ENCODE measurements at places on chromosomes 4 and X. TPM values are rescaled to one million over a fixed set of nuclear protein-coding genes. Genes with fewer than 3 reads are reported as not detected.
A peak's percentile ranks its signal among the peaks of the same experiment; 100 is the strongest.

Gene SYP
- 1.8 TPM for total RNA-seq

Gene CDKL5
- total RNA-seq = 5.0 TPM

Gene ASMT
- total RNA-seq = not detected

Gene SPARCL1
- total RNA-seq = 0.80 TPM

Gene AREG
- not detected for total RNA-seq

Gene GAGE12H
- not detected for total RNA-seq

Gene MAGEA4
- not detected for total RNA-seq

Gene TRIML2
- not detected for total RNA-seq

Gene TCP11X2
- total RNA-seq = not detected

Gene HSD17B13
- total RNA-seq = not detected

Gene WNK3
- 0.05 TPM for total RNA-seq

Gene IRS4
- total RNA-seq = not detected

Gene PAGE2
- not detected for total RNA-seq

Gene FRAS1
- total RNA-seq = 21.0 TPM

Gene PAGE5
- not detected for total RNA-seq

Gene TRAM1L1
- total RNA-seq = 5.7 TPM

Gene NPNT
- 13.2 TPM for total RNA-seq

Gene PAGE2B
- not detected for total RNA-seq

Gene ETNPPL
- not detected for total RNA-seq

Gene GRIA2
- total RNA-seq = not detected

Gene DDX53
- total RNA-seq = not detected

Gene POU4F2
- not detected for total RNA-seq

Gene SORCS2
- 4.4 TPM for total RNA-seq

Gene SLC26A1
- 0.24 TPM for total RNA-seq

Gene GCNA
- total RNA-seq = 1.5 TPM

DNA sequence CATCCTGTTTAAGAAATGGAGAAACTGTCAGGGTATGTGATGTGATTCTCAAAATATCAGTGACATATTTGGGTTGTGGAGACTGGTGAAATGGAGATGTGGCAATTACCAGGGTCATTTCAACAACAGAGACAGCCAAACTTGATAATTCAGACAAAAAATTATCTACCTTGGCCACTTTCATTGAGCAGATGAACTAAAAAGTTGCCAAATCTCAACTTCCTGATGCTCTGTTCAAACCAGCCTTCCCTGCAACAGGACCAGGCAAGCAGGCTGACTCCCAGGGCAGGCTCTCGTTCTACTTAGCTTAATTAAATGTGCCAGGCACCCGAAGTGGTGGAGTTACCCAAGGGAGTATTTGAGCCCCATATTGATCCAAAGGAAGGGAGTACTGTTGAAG lies 199.6 kb downstream of the AFF2 start:
- DNase-seq = no peak

DNA sequence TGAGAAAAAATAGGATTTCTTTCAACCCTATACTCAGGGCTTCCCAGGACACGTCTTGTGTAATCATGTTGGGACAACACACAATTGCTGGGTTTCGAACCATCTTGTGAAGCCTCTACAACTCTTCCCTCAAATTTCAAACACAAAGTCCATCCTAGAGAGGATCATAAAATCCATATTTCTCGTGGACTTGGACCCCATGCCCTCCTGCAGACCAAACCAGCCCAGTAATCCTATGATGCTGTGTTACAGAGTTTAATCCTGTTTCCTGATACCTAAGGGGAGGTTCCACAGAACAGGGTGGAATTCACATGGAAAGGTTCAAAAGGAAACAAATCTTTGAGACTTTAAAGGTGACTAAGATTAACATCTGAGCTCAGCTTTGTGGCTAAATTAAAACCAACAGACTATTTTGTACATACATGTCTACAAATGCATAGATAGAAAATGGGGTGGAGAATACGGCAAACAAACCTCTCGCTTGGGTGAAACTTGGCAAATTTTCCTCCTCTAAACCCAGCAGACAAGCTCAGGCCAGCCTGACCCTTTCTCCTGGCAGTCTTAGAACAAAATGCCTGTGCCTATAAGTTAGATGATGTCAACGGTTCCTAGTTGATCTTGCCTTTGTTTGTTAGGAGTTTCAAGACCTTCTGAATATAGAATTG lies 38.1 kb downstream of the EGFL6 start:
- DNase-seq = no peak

DNA sequence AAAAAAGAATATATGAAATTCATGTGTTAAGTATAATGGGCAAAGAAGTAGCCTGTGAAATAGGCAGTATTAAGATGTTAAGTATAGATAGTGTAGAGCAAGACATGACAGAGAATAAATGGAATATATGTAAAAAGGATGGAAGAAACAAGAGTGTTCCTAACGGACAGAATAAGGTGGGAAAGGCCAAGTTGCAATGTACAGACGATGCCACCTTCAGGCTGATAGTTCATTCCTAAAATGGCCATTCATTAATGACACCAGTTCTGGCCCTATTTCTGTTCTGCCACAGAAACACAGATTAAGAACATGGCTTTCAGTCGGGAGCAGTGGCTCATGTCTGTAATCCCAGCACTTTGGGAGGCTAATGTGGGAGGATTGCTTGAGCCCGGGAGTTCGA lies 4.4 kb upstream of the FAM184B start:
- DNase-seq = no peak

DNA sequence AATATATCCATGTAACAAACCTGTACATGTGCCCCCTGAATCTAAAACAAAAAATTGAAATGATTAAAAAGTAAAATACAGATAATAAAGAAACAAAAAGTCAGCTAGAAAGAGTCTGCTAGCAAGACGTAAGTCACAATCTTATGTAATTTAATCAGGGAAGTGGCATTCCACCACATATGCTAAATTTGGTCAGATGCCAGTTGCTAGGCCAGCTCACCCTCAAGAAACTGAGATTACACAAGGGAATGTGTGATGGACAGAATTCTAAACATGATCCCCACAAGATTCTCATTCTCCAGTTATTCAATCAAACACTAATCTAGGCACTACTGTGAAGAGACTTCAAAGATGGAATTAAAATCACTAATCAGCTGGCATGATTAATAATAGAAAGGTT lies 689.3 kb downstream of the CENPC start:
- peak; percentile 28 for DNase-seq

DNA sequence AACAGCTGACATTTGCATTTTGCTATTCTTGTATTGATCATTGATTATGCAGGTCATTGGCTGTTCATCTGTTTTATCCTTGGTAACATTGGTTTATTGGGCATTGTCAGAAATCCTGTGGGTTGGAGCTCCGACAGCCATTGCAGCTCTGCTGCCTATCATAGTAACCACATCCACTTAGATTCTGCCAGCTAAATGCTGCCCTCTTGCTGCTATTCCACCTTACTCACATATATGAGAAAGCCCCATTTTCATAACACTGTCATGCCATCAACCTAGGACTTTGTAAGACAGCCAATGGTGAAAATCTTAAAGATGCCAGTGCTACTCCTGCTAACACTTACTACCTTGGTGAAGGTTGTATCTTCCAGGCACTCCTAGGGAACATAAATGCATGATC lies 187.3 kb upstream of the CXCL13 start:
- DNase-seq = peak; percentile 37

- DNase-seq = no peak
These were observed 606.0 kb downstream of the BCOR start for GRCh38 chrX:39491548-39492297.

- DNase-seq = no peak
These were observed 33.3 kb upstream of the DSPP start for GRCh38 chr4:87574996-87575395.

DNA sequence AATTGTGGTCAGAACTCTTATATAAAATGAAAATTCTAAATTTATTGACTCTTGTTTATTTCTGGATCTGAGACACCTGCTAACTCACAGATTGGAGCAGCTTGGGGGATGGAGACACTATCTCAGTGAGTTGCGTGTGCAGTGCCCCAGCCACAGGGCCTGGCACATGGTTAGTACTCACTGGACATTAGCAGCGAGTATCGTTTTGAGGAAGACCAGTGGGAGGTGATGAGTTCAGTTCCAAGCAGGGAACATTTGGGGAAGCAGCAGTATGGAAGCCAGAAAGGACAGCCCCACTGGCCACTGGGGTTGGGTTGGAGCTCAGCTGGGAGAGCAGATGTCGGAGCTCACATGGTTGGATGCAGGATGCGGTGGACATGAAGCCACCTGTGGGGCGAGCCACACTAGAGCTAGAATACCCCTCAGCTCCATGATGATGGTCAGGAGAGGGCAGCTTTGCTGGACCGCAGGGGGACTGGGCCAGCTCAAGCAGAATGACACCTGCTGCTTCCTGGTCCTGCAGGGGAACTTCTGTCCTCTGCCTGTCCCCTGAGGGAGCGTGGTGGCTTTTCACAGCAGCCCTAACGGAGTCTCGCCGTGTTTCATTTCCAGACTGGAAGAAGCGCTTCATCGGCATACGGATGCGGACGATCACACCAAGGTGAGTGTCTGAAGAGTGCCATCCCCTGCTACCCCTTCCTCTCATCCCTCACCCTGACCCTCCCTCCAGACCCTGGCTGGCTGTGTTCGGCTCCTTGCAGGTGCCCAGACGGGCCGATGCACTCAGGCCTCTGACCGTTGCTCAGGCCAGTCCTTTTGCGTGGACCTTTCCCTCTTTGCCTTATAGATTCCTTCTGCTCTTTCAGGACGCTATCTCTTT lies 32.5 kb downstream of the HTRA3 start:
- DNase-seq = no peak

- no peak for DNase-seq
These were observed 267.5 kb downstream of the ANKRD50 start for GRCh38 chr4:124445071-124445470.

GRCh38 chrX:103258275-103258674 lies 3.3 kb upstream of the TCEAL8 start:
- no peak for DNase-seq

GRCh38 chrX:67523002-67523681 lies 20.7 kb upstream of the AR start:
- DNase-seq = peak; percentile 42

GRCh38 chr4:83036991-83037665 lies 2.1 kb downstream of the COPS4 start:
- no peak for DNase-seq

GRCh38 chrX:153667281-153667955 lies 6.2 kb downstream of the PNCK start:
- DNase-seq = no peak

GRCh38 chr4:17635056-17635455 lies 20.6 kb downstream of the MED28 start:
- no peak for DNase-seq

GRCh38 chr4:82223715-82224114 lies 150.1 kb downstream of the HNRNPD start:
- DNase-seq = no peak

- DNase-seq = no peak
These were observed 71.9 kb downstream of the LIMCH1 start for GRCh38 chr4:41609851-41610250.

DNA sequence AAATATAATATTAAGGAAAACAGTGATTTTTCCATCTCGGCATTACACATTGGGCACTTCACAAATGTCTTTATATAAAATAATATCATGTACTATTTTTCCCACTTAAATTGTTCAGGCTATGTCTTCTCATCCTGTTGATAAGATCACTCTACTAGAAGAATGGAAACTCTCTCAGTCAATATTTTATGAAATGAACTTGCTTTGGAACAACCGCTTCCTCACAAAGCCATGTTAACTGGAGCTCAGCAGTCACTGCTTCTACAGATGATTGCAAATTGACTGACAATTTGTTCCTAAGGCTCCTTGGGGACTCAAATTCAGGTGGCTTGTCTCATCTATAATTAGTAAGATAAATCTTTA lies 127.5 kb upstream of the CBR4 start:
- DNase-seq = no peak

GRCh38 chr4:182880387-182881356 lies 36.5 kb downstream of the DCTD start:
- peak; percentile 83 for DNase-seq

- DNase-seq = no peak
These were observed 13.2 kb downstream of the SHISA3 start for GRCh38 chr4:42410446-42410845.

DNA sequence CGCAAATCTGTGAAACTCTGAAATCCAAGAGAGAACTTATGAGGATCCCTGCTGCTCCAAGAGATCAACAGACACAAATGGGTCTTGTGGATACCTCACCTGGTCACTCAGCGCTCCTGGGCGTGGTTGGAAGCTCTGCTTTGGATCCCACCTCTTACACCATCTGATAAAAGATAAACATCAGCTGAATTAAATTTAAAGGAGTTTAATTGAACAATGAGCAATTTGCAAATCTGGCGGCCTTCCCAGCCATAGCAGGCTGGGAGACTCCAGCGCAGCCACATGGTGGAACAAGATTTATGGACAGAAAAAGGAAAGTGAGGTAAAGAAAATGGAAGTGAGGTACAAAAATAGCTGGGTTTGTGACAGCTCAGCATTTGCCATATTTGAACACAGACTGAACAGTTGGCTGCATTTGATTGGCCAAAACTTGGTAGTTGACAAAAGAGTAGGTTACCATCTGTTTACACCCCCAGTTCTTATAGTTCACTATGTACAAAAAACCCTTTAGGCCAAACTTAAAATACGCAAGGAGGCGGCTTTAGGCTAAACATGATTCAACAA lies 437.3 kb upstream of the NDST3 start:
- no peak for DNase-seq

GRCh38 chrX:150703695-150703974 lies 10.4 kb downstream of the MTMR1 start:
- DNase-seq = no peak

GRCh38 chr4:2472187-2472586 lies 3.3 kb downstream of the RNF4 start:
- DNase-seq = no peak

DNA sequence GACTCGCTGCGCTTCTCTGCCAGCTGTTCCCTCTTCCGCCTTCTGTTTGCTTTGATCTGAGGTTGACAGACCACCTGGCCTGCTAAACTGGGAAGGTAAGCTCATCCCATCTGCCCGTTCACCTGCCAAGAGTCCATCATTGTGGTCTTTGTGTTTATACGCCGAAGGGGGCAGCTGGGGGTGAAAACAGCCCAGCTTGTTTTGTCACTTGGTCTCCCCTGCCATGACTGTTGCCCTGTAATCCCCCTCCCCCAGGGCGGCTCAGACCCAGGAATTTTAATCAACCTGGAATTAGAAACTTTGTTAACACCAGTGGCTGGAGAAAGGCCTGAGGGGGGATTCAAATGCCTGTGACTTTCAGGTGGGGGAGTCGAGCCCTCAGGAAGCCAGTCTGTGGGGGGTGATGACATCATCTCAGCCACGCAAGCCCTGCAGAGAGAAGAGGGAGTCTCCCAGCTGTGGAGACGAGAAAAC lies 333.3 kb downstream of the BCOR start:
- DNase-seq = peak; percentile 54

GRCh38 chrX:150269605-150270254 lies 93.4 kb upstream of the MAMLD1 start:
- no peak for DNase-seq

DNA sequence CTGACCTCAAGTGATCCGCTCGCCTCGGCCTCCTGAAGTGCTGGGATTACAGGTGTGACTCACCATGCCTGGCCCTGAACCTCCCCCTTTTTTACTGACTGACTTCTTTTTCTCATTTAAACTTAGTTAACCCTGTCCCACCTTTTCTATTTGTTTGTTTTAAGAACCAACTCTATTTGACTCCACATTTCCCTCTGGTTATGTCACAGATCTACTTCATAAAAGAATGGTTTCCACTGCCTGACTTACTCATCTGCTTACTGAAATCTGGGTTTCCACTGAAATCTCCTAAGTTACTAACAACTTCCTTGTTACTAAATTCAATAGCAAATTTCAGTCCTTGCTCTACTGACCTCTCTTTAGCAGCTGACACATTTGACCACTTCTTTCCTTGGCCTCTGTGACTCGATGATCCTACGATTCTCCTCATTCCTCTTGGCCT lies 28.0 kb upstream of the NSUN7 start:
- DNase-seq = no peak
